ENCODE measurements at places on chromosomes 6 and 20.

DNA sequence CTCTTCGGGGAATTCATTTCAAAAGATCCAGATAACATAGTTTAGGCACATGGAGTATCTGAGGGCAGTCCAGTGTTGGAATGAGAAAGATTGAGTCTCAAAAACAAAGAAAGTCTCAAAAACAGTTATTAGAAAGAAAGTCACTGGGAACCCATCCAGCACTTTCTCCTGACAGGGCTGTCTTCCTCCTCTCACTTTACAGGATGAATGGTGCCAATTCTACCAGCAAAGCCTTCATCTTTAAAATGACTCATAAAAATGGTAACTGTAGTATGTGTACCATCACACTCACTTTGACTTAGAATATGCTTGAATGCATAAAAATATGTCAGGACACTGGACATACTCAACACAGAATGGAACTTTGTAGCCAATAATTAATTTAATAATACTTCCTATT lies 71.3 kb downstream of the SLC22A3 start:
- no peak for DNase-seq

DNA sequence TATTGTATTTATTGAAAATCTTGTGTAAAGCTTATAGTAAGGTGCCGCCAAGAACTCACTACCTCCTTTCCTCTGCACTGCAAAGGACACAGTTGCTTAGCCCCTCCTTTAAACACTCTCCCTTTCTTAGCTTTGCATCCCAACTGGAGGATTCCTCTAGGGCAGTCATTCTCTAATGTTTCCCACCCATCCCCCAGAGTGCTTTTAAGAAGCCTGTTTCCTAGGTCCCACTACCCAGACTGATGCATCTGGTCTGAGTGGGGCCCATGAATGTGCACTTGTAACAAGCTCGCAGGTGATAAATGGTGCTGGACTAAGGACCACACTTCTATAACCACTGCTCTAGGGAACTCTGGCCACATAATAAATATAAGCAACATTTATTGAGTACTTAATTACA lies 55.2 kb downstream of the B4GALT5 start:
- DNase-seq = no peak

DNA sequence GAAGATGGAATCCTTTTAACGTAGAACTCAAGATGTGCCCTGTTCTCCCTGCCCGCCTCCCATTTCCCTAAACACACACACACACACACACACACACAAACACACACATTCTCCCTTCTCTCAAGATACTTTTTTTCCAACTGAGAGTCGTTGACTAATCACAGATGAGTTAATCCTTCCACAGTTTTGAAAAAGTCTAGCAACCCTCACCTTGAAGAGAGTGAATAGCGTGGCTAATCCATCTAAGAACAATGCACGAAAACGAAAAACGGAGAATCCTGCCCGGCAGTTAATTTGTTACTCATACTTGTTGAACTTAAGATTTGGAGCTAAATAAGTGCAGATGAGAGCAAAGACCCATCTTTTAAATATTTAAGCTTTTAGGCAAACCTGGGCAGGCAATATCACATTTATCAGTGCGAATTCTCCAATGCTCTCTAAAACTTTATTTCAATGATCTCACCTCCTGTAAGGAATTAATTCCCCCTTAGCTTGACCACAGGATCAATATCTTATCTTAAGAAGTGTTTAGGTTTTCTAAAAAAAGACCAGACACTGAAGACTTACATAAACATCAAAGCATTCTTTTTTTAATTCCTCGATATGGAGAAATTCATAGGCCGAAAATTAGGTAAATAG lies 1.1 kb downstream of the AGPAT4 start:
- DNase-seq = no peak

DNA sequence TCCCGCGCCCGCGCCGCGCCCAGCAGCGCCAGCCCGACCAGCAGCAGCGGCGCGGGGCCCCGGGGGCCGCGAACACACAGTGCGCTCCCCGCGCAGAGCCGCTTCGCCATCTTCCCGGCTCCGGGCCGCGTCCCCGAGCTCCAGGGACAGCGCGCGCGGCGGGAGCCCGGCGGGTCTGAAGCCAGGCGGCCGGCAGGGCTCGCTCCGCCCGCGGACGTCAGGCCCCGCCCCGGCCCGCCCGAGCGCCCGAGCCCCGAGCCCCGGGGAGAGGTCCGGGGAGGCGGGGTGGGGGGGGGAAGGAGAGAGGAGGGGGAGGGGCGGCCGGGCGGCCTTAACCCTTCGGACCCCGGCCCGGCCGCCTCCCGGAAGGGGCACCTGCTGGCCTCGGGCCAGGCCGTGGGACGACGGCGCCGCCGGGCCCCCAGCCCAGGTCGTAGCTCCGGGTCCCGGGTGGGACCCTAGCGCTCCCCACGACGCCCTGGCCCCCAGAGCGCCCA lies at the start of gene LAMA5:
TSS of gene LAMA5 (minus strand) at position 177 of the 497 bp plus-strand sequence. CDS start at position 110, 67 bp downstream.
- no peak for DNase-seq

DNA sequence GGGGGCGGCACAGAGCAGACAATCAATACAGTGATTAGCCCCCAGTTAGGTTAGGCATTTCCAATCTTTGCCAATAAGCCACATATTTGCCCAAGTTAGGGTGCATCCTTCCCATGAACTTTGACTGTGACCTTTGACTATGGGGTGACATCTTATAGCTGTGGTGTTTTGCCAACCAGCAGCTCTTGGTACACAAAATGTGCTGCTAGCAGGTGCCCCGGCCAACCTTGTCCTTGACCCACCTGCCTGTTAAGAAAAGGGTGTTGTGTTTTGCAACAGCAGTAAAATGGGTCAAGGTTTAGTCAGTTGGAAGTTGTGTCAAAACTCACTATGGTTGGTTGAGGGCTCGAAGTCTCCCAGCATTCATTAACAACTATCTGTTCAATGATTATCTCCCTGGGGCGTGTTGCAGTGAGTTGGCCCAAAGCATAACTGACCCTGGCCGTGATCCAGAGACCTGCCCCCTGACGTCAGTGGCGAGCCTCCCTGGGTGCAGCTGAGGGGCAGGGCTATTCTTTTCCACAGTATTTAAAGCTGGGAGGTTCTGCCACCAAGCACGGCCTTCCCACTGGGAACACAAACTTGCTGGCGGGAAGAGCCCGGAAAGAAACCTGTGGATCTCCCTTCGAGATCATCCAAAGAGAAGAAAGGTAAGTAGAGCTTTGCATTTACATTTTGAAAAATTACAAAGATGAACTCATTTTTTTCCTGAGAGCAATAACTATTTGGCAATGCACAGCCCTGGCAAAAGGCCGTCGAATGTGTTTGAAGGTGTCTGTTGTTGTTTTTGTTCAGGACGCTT lies at the start of gene PCK1:
TSS of gene PCK1 (plus strand) at position 557 of the 802 bp plus-strand sequence. CDS start 302 bp downstream, outside the sequence.
- no peak for DNase-seq

DNA sequence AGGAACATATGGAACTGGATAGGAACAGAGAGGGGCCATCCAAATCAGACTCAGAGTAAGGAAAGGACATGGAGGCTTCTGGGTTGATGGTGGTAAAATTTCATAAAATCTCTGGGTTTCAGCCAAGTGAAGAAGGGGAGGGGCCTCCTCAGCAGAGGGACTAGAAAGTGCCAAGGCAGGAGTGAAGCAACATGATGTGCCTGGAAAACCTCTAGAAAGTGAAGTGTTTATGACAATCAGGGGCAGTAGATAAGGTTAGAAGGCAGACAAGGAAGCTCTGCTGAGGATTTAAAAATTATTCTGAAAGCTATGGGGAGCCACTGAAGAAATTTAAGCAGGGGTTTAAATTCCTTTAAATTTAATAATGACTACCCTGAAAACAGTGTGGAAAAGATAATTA lies 126.0 kb upstream of the TENT5A start:
- DNase-seq = no peak

DNA sequence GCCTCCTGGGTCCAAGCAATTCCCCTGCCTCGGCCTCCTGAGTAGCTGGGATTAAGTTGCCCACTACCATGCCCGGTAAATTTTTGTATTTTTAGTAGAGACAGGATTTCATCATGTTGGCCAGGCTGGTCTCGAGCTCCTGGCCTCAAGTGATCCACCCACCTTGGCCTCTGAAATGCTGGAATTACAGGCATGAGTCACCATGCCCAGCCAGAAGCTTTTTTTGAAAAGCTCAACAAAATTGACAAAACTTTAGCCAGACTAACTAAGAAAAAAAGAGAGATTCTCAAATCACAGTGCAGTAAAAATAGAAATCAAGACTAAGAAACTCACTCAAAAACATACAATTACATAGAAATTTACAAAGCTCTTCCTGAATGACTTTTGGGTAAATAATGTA lies 420.6 kb downstream of the COL12A1 start:
- DNase-seq = no peak

All from AG09319 (cell line).